ENCODE measurements at places on chromosomes 12 and 14.
A peak's percentile ranks its signal among the peaks of the same experiment; 100 is the strongest.

DNA sequence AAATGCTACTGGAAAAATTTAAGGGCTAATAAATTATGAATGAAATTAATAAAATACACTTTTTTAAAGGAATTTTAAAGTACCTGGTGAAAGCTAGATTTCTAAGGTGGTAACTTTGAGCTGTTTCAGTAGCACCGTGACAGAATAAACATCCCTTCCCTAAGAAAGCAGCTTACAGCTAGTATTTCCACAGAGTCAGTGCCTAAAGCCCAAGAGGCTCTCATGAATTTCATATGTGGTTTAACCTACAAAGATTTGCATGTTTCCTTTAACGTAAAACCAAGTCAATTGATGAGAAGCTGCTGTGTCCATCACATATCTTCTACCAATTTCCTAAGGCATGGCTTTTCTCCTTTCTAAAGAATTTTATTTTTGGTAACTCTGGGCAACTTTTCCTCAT lies 56.8 kb downstream of the IFNG start:
- no peak for ATAC-seq

- ATAC-seq, result no peak
Observed at GRCh38 chr12:10305411-10305810, 2.3 kb upstream of the KLRD1 start.

GRCh38 chr14:95382747-95383146 lies 63.0 kb upstream of the CLMN start:
- ATAC-seq, result no peak

DNA sequence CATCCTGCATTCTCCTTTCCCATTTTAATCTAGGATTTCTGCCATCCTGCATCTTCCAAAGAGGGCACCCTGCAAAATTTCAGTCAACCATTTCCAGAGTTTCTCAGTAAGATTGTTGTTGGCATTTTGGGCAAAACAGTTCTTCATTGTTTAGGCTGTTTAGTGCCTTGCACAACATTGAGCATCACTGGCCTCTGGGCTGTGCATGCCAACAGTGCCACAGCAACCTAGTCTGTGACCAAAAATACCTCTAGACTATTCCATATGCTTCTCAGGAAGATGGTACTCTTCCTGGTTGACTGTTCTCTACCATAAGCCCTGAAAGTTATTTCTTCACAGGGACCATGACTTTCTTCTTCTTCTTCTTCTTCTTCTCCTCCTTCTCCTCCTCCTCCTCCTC lies 32.5 kb upstream of the ISM2 start:
- no peak for ATAC-seq

- ATAC-seq, result no peak
Observed at GRCh38 chr12:131738196-131738595, 27.3 kb downstream of the SFSWAP start.

- ATAC-seq, result no peak
Observed at GRCh38 chr12:40745386-40745785, 53.1 kb downstream of the CNTN1 start.

GRCh38 chr12:92553389-92553788 lies 149.4 kb upstream of the PLEKHG7 start:
- peak; percentile 81 for ATAC-seq

DNA sequence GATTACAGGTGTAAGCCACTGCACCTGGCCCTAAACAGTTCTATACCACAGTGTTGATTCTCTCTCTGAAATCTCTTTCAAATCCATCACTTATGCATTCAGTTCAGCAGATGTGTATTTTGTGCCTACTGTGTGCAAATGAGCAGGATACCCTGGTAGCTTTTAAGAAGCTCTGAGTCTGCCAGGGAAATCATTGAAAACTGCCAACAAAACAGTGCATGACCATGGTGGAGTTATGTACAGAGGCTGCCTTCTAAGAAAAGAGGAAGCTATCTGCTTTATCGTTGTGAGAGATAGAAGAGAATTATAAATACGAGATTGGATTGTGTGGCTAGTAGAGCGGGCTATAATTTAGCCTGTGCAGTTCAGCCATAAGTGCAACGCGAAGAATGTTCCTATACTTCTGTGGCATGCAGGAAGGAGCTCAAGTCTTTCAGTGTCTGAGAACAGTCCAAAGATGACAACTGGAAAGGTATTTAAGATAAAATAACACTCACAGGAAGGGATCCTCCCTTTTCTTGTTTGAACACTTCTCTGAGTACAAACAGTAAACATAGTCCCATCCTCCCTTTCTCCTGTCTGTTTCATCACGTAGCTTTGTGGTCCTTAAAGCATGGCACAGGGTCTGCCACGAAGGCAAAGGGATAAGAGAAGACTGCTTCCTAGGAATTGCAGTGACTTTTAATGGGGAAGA lies 4.3 kb downstream of the DIP2B start:
- ATAC-seq, result no peak

GRCh38 chr12:112482733-112483132 lies 64.0 kb downstream of the PTPN11 start:
- no peak for ATAC-seq

GRCh38 chr12:114476159-114476558 lies 70.2 kb upstream of the TBX5 start:
- no peak for ATAC-seq

DNA sequence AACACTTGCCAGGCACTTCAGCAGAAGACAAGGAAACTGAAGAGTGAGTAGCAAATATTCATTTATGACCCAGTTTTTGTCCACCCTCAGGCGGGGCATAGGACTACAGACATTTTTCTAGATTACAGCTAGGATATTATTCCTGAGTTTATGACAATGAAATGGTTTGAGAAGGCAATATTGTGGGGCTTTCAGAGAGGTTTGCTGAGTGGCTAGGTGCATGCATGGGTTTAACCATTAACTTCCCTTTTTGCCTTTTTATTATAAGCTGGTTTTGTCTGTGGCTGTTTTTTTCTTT lies 104.0 kb upstream of the BCAT1 start:
- no peak for ATAC-seq

DNA sequence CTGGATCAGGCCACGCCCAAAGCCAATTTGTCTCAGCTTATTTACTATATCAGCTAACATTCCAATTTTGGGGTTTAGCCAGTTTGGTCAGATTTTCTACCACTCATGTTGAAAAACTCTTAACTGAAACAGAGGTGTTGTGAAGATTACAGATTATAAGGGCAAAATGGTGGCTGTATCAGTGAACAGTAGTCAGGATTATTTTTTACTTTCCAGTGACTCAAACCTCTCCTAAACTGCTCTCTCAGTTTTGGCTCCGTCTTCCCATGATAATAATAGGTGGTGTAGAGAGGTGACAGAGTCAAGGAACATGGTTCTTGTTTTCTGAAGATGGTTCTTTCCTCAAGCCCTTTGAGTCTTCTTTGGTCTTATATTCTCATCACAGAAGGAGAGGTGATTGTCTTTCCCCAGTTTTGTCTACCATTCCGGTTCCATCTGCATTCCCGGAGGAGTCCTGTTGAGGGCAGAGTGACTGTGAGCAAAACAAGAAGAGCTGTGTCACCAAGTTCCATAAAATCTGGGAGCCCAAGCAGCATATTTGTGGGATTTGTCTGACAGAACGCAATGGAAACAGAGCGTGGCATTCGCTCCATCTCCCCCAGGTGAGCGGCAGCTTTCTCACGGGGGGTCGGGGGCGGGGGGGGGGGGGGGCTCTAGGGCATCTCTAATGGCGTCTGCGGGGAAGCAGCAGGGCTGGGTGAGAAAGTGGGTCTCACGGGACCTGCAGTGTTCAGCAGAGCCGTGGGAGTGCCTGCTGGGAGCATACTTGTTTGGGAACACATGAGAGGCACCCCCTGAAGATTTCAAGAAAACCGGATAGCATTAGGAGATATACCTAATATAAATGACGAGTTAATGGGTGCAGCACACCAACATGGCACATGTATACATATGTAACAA lies 59.1 kb downstream of the TBC1D30 start:
- ATAC-seq, result no peak

GRCh38 chr12:26406391-26406790 lies 211.0 kb downstream of the SSPN start:
- ATAC-seq, result no peak

GRCh38 chr14:104544362-104544961 lies 35.1 kb upstream of the C14orf180 start:
- no peak for ATAC-seq

DNA sequence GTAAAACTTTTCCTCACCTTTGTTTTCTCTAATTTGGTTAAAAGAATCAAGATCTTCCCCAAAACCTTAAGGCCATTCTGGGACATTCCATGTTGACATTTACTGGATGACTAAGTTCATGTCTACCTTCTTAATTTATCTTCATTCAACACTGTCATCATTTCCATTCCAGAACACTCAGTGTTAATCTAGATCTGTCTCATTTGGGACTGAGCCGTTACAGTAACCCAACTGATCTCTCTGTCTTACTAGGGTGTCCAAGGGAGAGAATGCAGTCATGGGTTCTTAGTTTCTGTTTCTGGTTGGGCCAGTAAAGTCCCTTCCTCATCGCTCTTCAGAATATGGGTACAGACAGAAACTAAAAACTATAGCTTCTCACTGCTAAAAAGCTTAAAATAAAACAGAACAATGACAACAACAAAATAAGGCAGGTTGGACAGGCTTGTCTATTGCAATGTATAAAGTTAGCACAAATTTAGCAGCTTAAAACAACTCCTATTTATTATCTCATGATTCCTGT lies 144.8 kb downstream of the ASCL1 start:
- no peak for ATAC-seq

GRCh38 chr14:51167587-51168214 lies 72.3 kb upstream of the TMX1 start:
- no peak for ATAC-seq

DNA sequence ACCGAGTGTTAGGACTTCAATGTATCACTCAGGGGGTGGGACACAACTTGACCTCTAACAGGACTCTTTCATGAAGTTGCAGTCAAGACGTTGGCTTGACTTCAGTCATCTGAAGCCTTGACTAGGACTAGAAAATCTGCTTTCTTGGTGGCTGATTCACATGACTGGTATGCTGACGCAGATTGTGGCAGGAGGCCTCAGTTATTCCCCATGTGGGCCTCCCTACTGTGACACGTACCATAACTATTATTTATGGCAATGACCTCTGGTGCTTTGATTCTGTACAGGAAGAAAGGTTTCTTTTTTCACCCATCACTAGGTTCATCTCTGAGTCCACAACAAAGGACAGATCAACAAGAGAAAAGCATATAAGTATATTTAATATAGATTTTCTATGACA lies 270.4 kb downstream of the NEDD1 start:
- no peak for ATAC-seq

DNA sequence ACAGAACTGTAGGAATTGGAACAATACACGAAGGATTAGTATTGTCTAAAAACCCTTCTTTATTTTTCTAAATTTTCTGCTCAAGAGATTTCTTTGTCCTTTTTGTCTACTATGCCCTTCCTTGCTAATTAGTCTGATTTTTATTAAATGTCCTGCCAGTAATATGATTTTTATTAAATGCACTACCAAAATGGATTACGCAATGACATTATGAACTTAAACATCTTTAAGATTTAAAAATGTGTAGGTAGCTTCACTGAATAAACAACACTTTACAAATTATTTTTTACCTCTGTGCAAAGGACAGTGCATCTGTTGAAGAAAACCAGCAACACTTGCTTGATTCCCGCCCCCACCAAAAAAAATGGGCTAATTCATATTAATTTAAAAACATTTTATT lies 8.2 kb upstream of the PAX9 start:
- ATAC-seq, result no peak

DNA sequence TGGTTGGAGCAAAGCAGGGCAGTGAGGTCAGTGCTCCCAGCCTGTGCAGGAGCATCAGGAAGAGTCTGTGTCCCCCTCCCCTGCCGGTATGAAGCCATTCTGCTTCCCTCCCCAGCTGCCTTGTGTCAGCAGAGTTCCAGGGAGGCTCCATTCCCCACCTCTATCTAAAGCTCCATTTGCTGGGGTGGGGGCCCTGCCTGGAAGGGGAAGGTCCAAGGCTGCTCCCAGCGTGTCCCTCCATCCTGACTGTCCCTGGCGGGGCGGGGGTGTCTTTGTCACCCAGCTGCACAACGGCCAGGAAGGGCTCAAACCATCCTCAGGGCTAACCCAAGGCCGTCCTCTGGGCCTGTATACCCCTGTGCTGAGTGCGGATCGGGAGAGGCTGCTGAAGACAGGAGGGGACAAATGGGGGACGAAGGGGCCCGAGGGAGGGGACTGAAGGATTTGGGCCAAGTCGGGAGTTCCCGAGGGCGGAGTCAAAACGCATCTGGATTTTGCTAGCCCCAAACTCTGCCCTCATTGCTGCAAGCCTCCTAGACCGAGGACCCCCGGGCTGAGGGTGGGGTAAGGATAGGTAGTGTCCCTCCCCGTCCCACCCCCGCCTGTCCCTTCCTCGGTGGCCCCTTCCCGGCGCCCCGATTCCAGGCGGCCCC lies 748 bp upstream of the ACVRL1 start:
- ATAC-seq, result no peak

All from esophagus mucosa (tissue), 1 donor.